ENCODE measurements at places on chromosomes 11 and 22. TPM values are rescaled to one million over a fixed set of nuclear protein-coding genes. Genes with fewer than 3 reads are reported as not detected.

The SLC5A1 gene
- not detected for total RNA-seq

The MGAT3 gene
- total RNA-seq, result 0.47 TPM

The OR4X1 gene
- total RNA-seq, result not detected

The PRDX5 gene
- 493 TPM for total RNA-seq

The CD3E gene
- not detected for total RNA-seq

The C22orf42 gene
- not detected for total RNA-seq

The FAM180B gene
- total RNA-seq, result not detected

All from A549 treated with CORT108297 at 1 μM for 4 hours (cell line).